ENCODE measurements at places on chromosomes 1 and 21.

GRCh38 chr1:201436393-201436792 is 14.9 kb upstream of the TNNI1 start:
- no peak for DNase-seq

- DNase-seq: no peak
These were observed 32.0 kb upstream of the SLC30A1 start for GRCh38 chr1:211610779-211611556.

DNA sequence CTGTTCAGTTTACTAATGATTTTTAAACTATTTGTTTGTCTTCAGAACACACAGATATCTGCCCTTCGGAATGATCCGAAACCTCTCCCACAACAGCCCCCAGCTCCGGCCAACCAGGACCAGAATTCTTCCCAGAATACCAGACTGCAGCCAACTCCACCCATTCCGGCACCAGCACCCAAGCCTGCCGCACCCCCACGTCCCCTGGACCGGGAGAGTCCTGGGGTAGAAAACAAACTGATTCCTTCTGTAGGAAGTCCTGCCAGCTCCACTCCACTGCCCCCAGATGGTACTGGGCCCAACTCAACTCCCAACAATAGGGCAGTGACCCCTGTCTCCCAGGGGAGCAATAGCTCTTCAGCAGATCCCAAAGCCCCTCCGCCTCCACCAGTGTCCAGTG is 51.6 kb downstream of the ACP6 start:
- DNase-seq: no peak

DNA sequence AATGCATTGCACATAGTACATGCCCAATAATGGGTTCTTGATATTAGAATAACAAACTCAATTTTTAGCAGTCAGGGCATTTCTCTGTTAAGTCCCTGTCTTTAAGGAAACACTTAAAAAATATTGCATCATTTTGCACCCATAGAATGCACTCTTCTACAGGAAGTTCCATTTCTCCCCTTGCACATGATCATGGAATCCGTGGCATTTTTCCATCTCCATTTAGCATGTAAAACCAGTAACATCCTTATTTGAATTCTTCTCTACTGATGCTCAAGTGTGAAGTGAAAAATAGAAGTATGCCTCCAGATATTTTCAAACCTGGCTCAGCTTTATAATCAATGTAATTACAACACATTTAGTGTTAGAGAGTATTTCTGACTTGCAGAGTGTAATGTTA is 192.8 kb downstream of the RWDD3 start:
- DNase-seq: no peak

GRCh38 chr1:214709241-214709640 is 106.2 kb downstream of the CENPF start:
- no peak for DNase-seq

All from hematopoietic multipotent progenitor cell treated with erythropoietin and hydrocortisone succinate and interleukin-3 and kit ligand, for 15 days (in vitro differentiated cells).